ENCODE measurements at places on chromosomes 5 and 9.

DNA sequence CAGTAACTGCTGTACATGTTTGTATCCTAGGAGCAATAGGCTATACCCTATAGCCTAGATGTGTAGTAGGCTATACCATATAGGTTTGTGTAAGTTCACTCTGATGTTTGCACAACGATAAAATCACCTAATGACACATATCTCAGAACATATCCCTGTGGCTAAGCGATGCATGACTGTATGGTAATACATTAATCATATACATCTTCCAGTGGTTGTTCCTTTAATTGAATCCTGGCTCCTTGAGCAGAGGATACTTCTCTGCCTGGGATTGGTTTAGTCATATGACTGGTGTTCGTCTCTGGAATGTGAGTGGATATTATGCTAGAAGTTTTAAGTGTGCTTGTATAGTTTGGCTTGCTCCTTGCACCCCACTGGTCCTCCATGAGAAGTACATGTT, 425.8 kb downstream of the MAN2A1 start:
- no peak for DNase-seq

GRCh38 chr5:160198146-160198545, 31.2 kb upstream of the FABP6 start:
- no peak for DNase-seq

DNA sequence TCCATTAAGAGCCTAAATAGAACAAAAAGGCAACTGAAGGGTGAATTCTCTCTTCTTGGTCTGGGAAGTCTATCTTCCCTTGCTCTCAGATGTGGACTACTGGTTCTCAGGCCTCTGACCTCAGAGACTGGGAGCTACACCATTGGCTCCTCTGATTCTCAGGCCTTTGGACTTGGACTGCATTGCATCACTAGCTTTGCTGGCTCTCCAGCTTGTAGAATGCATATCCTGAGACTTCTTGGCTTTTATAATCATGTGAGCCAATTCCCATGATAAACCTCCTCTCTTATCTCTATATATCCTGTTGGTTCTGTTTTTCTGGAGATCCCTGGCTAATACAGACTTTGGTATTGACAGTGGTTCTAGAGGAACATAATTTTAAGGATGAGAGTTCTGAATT, 89.8 kb downstream of the PSAT1 start:
- DNase-seq = no peak

GRCh38 chr5:56479696-56480077, 246.6 kb upstream of the ANKRD55 start:
- no peak for DNase-seq

- no peak for DNase-seq
Observed at GRCh38 chr5:9903801-9904200, 273.6 kb upstream of the TAS2R1 start.

DNA sequence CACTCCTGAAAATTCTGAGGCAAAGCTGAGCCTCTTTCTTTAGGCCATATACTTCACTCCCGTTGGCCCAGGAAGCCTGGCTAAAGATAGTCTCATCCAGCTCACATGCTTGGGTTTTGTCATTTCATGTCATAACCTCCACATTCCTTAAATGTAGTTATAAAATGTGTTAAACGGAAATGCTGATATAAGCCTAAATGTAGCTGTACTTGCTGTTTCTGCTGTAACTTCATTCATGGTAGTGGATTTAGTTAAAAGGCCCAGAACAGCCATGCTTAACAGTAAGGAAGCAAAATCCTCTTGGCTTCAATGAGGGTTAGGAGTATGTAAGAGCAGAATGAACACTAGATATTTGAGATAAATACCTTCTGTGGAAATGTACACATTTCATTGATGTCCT, 135.8 kb upstream of the TMEM161B start:
- no peak for DNase-seq

GRCh38 chr9:77841739-77842386, 189.7 kb downstream of the GNAQ start:
- no peak for DNase-seq

- DNase-seq = no peak
Observed at GRCh38 chr9:89015336-89015735, 24.1 kb downstream of the S1PR3 start.

DNA sequence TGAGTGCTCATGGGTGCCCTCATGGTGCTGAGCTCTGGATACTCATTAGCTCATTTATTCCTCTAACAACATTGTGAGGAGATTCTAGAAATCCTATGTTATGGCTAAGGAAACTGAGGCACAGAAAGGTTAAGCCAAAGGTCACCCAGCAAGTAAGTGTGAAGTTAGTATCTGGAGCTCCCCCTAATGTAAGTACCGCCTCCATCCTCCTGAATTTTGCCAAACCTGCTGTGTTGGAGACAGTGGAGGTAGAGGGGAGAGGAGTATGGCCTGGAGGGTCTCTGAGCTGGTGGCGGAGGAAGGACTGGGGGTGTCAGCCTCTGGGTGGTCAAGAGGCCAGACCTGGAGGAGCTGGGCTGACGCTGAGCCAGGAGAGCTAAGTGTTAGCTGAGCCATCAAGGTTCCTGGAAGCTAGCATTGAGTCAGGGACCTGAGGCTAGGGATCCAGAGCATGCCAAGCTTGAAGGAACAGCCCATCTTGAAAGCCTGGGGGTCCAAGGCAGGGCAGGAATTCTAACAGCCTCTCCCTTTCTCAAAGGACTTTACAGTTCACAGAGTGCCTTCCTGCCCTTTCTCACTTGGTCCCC, 114.8 kb downstream of the RGS3 start:
- no peak for DNase-seq

DNA sequence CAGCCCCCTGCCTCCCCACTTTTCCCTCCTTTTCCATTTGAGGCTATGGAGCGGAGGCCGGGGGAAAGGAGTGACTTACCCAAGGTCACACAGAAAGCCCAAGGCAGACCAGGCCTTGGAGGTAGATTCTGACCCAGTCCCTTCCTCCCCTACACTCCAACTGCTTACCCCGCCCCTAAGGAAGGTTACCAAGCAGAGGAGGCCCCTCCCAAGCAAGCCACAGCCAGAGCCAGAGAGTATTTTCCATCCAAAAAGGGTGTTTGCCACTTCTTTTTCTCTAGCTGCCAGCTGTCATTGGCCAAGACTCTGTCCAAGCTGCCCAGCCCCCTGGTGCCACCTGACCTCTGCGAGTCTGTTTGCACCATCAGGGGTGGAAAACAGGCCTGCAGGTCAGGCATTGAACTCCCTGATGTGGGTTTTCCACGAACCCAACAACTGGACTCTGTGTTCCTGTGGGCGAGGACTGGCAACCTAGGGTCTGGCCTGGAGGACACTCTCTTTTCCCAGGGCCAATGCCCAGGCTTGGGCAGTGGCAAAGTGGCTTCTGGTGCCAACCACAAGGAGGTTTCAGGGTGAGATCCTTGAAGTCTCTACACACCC, 6.3 kb upstream of the ASS1 start:
- DNase-seq = no peak

- no peak for DNase-seq
Observed at GRCh38 chr9:132994410-132995120, 16.1 kb downstream of the GFI1B start.

Measured in activated CD8-positive, alpha-beta memory T cell treated with anti-CD3 and anti-CD28 coated beads for 4 hours (primary cell).